ENCODE measurements at places on chromosomes 16 and 17.

GRCh38 chr17:48618256-48618896 is 3.3 kb upstream of the HOXB8 start:
- peak; percentile 68 for DNase-seq

DNA sequence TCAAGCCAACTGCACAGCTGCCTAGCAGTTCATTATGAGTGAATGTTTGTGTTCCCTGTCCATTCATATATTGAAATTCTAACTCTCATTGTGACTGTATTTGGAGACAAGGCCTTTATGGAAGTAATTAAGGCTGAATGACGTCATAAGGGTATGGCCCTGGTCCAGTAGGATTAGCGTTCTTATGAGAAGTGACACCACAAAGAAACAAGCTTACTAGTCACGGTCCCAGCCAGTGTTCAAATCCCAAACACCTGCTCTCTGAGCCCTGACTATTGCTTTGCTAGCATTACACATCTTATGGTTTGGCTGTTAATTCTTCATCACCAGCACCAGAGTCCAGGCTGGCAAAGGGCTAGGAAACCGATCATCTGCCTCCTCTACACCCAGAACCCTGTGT is 2.2 kb downstream of the ZNF668 start:
- no peak for DNase-seq

GRCh38 chr17:27417596-27418365 is 38.5 kb upstream of the KSR1 start:
- DNase-seq = no peak

- DNase-seq = peak; percentile 15
Observed at GRCh38 chr17:31388770-31389656, 2.5 kb upstream of the RAB11FIP4 start.

GRCh38 chr16:11198828-11199227 is 57.2 kb downstream of the SOCS1 start:
- no peak for DNase-seq

DNA sequence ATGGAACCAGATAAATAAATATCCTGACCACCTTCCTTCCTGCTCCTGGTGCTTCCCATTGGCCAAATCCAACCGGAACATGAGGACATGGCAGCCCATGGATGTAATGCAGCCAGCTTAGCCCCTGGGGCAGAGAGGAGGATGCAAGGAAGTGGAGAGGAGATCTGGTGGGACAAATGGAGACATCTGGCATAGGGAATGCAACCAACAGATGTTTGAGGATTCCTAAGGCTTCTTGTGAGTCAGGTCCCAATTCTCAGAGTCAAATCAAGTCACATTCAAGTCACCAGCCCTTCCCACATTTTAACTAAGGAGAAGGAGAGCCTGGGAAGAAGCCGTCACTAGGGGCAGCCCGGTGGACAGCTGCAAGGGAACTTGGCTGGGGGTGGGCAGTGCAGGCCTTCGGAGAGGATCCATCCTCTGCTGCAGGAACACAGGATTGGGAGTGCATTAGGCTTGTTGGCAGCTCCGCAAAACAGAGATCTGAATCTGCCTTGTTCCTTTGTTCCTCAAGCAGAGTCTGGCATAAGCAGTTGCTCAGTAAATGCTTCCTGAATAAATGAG is 62.8 kb upstream of the HS3ST2 start:
- no peak for DNase-seq

- DNase-seq = no peak
Observed at GRCh38 chr17:38882870-38883269, 13.0 kb downstream of the LASP1 start.

DNA sequence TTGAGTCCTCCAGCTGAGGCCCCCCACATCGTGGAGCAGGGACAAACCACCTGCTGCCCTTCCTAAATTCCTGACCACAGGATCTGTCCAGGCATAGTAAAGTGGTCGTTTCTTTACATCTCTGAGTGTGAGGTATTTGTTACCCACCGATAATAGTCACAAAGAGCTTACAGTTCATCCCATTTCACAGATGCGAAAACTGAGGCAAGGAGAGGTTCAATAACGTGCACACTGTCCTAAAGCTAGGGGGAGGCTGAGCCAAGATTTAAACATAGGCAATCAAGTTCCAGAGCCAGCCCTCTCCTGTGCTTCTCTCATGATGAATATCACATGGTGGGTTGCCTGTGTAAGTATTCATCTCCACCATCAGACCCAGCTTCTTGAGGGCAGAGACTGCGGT is 135.4 kb downstream of the CCT6B start:
- no peak for DNase-seq

DNA sequence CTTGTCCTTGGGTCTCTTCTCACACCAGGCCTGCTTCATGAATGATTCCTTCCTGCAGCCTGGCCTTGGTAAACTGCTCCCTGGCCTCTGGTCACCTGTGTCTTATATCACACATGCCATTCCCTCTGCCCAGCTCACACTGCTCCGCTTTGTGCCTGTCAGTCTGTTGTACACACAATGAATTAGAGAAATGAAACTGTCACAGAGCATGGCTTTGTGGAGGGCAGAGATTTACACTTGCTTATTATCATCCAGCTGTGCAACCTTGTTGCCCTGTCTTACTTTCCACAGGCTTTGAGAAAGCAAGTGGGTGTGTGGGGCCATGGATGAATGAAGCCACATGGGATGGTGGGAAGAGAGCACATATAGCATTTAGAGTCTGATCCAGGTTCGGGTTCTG is 22.4 kb downstream of the ALDH3A2 start:
- no peak for DNase-seq

GRCh38 chr16:79639576-79640311 is 39.2 kb upstream of the MAF start:
- DNase-seq = no peak

- no peak for DNase-seq
Observed at GRCh38 chr17:31413874-31414549, 22.5 kb downstream of the RAB11FIP4 start.

- DNase-seq = no peak
Observed at GRCh38 chr17:48626245-48627117, at the start of gene HOXB9. HOXB9 (minus strand) TSS chr17:48626358; CDS start chr17:48626269, 89 bp downstream.

DNA sequence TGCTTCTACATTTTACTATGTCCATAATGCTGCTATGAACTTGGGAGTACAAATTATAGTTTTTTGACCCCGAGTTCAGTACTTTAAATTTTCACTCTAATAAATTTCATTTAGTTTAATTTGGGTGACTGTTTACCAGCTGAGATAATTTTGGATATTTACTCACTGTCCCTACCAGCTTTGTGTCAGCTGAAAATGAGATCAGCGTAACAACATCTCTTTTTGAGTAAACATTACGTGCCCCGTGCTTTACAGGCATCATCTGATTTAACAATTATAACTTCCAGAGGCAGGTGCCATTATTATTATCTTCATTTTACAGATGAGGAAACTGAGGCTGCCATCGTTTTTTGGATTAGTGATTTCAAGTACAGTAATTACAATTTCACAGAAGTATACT is 15.0 kb downstream of the GFOD2 start:
- no peak for DNase-seq

- no peak for DNase-seq
Observed at GRCh38 chr17:58517378-58517927, 3.0 kb upstream of the MTMR4 start.

DNA sequence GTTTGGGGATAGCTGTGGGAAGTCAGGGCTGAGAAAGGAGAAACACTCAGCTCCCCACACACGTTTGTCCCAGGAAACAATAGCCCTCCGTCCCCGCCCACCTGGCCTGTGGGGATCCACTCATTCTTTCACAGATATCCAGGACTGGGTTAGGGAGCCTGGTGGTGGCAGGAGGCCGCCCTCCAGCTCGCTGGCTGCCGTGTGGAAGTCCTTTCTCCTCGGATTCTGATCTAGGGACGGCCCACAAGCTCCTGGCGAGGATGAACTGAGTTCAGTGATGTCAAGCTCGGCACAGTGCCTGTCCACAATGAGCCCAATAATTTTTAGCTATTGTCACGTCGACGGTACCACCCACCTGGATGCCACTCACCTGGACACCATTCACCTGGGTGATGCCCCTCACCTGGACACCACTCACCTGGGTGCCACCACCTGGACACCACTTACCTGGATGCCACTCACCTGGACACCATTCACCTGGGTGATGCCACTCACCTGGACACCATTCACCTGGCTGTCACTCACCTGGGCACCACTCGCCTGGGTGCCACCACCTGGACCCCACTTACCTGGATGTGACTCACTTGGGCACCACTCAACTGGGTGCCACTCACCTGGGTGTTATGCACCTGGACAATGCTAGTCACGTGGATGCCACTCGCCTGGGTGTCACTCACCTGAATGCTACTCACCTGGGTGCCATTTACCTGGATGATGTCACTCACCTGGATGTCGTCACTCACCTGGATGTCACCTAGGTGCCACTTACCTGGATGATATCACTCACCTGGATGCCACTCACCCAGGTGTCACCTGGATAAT is 172.5 kb upstream of the FOXF1 start:
- DNase-seq = no peak

DNA sequence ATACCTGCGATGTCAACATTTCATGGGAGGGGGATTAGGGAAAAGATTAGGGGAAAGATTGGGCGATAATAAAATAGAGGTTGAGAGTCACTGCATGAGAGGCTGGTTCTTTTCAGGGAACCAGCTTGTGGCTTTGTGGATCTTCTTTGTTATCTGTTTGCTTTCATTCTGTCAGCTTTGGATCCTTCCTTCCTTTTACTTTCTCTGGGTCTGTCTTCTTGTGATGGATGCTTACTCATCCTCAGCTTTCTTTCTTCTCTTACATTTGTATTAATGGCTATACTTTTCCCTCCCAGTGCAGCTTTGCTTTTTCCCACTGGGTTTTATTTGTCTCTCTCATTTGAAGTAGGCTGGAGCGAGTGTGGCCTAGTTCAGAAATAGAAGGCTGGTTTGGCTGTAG is 47.1 kb downstream of the RPTOR start:
- no peak for DNase-seq

Data from stimulated activated CD8-positive, alpha-beta memory T cell treated with anti-CD3 and anti-CD28 coated beads, Interleukin-2, amount 100 ng/mL, for 1 hour (primary cell).